T-helper 1 cell treated with Interleukin-12 subunit alpha and Interleukin-12 subunit beta and Interleukin-4 antibody, amounts not matched to agents 30 ng/mL and 1 ng/mL, for 36 hours (primary cell): ENCODE measurements at places on chromosomes 12 and 14. TPM values are rescaled to one million over a fixed set of nuclear protein-coding genes. Genes with fewer than 3 reads are reported as not detected.

Gene DYRK2
- 54.6 and 59.9 TPM in 2 replicates for total RNA-seq

Gene TESPA1
- total RNA-seq = 147 and 155 TPM in 2 replicates

Gene SIVA1
- 90.2 and 93.1 TPM in 2 replicates for total RNA-seq

Gene PTGER2
- total RNA-seq = 136 and 140 TPM in 2 replicates

Gene SMCO3
- not detected in 2 replicates for total RNA-seq

Gene DIO2
- total RNA-seq = 0.32 TPM in 1 of 2 replicates, not detected in the other

Gene ASB8
- total RNA-seq = 42.3 and 45.5 TPM in 2 replicates

Gene OAS3
- total RNA-seq = 286 and 292 TPM in 2 replicates

Gene TDP1
- 56.3 and 60.5 TPM in 2 replicates for total RNA-seq

Gene KRT85
- total RNA-seq = not detected in 2 replicates

Gene NANOG
- total RNA-seq = not detected in 2 replicates

Gene KLRC2
- not detected in 2 replicates for total RNA-seq

Gene LTB4R
- 21.6 and 24.2 TPM in 2 replicates for total RNA-seq

Gene TAS2R13
- 2.0 and 2.8 TPM in 2 replicates for total RNA-seq
